Omental fat pad (tissue), 4 donors: ENCODE measurements at places on chromosomes 3 and 15. TPM values are rescaled to one million over a fixed set of nuclear protein-coding genes. Genes with fewer than 3 reads are reported as not detected.

The SPTBN5 gene
- 2.4 TPM for total RNA-seq

The GPR15 gene
- 0.44 TPM for total RNA-seq

The IL12A gene
- 2.4 TPM for total RNA-seq

The PIERCE2 gene
- total RNA-seq = 3.2 TPM

The CADM2 gene
- total RNA-seq = 8.7 TPM

The TMCO5A gene
- total RNA-seq = not detected

The GUCA1C gene
- not detected for total RNA-seq

The PIK3R4 gene
- 33.5 TPM for total RNA-seq

The CCDC33 gene
- not detected for total RNA-seq

The CA12 gene
- total RNA-seq = 0.75 TPM

DNA sequence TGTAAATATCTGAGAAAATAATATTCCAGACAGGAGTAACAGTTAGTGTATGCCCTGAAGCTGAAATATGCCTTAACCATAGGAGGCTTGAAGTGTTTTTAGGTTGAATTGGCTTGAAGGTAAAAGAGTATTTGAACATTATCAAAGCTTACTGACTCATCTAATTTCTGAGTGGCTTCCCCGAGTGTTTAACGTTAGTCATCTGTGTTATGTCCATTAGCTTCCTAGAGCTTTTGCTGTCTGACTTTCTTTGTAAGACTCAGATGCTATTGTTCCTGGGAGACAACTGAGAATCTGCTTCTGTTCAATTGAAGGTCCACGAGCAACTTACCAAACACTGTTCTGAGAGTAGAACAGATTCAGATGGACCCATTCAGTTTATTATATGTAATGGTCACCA is 656.8 kb upstream of the NECTIN3 start:
- DNase-seq = no peak

- no peak for DNase-seq
These were observed 22.8 kb upstream of the SMAD3 start for GRCh38 chr15:67042551-67043142.

DNA sequence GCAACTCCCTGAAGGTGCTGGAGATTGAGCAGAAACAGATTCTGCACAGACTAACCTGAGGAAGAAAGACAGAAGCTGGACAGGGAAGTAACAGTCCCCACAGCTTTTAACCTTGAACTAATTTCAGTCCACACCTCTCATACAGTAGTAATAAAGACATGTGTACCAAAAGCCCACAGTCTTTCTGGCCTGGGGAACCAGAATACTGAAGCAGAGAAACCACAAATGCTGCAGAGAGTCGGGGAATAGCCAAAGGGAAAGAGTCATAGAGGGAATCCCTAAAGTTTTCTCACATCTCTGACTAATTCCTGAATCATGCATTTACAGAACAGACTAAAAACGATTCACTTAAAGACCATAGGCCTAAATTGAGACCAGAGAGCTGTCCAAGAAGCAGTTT is 503.4 kb upstream of the NECTIN3 start:
- no peak for DNase-seq

- DNase-seq = no peak
These were observed 59.1 kb downstream of the KLF13 start for GRCh38 chr15:31385736-31386135.

DNA sequence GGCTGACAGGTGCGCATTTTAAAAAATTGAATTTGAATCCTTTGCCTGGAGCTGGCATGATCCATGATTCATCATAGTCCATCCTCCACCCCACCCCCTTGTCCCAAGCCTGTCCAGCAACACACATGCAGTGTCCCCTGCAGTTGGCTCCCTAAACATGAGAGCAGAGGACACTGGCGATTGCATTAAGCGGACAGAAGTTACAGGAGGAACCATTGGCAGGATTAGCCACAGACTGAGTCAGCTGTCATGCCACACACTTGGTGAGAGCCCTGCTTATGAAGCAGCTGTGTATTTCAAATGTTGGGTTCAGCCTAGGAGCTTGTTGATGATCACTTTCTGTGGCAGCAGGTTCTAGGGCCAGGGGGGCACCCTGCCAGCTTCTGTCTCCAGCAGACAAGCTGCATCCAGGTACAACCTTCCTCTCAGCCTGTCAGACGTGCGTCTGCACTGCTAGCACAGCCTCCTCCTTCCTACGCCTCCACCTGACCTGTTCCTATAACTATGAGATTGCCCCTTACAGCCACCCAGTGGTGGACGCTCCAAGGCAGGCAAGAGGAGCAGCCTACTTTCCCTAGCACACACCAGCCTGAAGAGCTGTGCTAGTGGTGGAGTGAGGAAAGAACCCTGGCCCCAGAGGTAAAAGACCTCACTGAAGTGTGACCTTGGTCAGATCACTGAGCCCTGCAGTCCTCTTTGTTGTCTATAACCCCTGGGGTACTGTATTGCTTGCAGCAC is 121.9 kb downstream of the SLCO3A1 start:
- DNase-seq = no peak

DNA sequence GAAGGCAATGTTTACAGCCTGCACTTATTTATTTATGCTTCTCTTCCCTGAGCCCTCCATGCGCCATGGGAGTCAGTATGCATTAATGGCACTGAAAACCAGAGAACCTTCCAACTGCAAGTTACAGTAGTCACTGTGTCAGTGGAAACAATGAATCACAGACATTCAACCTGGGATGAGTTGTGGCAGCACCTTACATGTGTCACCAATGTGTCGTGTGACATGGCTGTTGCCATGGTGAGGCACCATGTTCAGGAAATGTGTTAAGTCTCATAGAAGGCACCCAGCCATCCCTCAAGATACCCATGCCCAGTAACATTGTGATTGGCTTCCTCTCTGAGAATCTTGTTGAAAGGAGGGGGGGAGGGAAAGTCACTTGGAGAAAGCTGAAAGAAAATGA is 105.0 kb downstream of the FOXP1 start:
- no peak for DNase-seq

DNA sequence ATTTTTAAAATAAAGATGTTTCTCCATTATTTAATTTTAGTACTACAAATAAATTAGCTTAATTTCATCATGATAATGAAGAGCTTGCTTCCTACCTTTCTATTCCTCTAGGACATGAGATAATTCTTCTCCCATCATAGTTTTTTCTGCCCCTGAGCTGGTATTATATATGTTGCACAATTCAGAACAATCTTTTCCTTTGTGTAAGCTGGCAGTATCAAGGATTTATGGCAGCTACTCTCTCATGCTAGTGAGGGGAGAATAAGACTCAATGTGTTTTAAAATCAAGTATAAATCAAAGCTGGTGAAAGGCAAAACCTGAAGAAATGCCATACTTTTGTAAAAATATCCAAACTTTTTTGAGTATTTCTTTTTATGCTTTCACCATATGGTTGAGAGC is 1405.3 kb downstream of the SI start:
- DNase-seq = no peak

DNA sequence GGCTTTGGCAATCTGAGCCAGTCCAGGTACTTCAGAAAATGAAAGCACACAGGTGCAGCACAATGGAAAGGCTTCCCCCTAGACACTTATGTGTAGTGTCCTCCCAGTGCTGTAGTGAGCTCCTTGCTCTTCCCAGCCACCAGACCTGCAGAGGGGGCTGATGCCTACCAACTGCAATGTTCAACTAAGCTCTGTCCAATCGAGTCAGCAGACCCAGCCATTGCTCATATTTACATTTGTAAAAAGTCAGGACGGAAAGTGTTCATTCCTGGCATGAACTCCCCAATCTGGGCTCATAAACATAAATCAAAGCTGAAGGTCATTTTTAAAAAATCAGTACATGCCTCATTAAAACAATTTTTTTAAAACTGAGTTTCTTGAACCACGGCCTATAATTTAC is 73.0 kb downstream of the FOXP1 start:
- no peak for DNase-seq

DNA sequence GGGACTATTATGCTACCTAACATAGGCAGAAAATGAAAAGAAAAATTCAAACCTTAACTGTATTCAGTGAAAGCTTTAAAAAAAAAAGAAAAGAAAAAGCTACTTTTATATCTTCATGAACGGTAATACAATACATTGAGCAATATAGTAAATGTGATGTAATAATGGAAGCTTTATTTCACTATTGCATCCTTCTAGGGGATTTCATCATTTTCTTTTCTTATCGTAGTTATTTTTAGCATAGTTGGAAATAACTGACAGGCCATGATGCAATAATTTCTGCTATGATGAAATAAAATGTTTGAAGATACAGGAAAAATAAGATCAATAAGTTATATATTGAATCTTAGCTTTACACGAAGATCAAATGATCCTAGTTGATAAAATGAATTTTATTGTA is 40.3 kb upstream of the ZCWPW2 start:
- no peak for DNase-seq

GRCh38 chr3:136696797-136697196 is 55.4 kb downstream of the STAG1 start:
- no peak for DNase-seq

DNA sequence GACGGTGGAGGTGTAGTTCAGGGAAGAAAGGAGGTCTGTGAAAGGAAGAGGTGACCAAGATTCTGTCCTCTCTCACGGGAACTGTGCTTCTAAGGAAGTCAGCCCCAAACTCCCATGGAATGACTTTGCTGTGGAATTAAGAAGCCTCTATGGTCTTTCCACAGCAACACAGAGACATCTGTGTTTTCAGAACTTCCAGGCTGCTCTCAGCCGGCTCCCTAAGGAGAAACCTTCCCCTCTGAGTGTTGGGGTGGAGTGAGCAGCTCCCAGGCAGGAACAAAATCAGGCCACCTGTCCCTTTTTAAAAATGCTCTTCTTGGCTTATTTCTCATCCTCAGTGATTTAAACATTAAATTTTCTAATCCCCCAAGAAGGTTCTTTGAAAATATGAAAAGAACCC is 53.3 kb upstream of the SNRK start:
- DNase-seq = no peak

GRCh38 chr15:39327005-39327730 is 253.7 kb upstream of the THBS1 start:
- no peak for DNase-seq

GRCh38 chr3:106877627-106878026 is 499.6 kb upstream of the CCDC54 start:
- DNase-seq = no peak

DNA sequence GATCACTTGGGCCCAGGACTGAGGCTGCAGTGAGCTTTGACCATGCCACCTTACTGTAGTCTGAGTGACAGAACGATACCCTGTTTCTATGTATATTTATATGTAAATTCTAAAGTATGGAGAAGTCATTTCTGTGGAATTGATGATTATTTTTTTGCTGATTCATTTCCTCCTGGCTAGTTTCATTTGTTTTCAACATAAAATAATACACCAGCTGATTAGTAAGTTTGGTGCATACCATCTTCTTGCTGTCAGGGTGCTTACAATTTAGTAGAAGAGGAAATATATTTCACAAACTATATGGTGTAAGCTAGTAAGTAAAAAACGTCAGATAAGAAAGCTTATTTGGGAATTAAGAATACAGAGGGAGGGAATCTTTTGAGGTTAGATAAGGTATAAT is 36.0 kb downstream of the SLC25A26 start:
- no peak for DNase-seq

GRCh38 chr3:182104881-182105280 is 393.2 kb downstream of the SOX2 start:
- no peak for DNase-seq

DNA sequence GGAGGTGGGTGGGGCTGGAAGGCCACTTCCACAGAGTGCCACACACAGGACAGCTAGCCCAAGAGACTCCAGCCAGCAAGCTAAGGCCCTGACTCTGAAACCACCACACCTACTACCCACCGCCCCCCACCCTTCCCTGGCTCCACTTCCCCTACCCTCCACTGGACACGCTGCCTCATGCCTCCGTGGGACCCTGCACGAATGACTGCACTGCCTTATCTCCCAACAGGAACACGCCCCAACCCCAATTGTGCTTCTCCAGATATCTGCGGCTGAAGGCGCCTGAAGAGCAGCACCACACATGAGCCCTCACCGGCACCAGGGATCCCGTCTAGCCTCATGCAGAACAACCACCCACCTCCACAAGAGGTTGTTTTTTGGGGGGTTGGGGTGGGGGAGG is 2.7 kb downstream of the LINGO1 start:
- DNase-seq = no peak

GRCh38 chr3:127233371-127233770 is 40.4 kb downstream of the PRR23E start:
- DNase-seq = no peak

DNA sequence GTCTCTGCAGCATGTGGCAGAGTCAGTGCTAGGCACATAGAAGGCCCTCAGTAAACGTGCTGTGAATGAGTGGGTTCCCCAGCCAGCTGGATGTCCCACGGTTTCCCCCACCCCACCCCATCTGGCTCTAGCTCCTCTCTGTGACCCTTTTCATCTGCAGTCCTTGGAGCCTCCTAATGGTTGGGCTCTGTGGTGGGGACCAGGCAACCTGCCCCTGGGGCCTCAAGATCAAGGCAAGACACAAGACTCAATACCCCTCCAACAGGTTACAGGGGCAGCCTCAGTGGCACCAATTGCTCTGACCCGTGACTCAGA is 17.1 kb upstream of the CYP11A1 start:
- DNase-seq = no peak

DNA sequence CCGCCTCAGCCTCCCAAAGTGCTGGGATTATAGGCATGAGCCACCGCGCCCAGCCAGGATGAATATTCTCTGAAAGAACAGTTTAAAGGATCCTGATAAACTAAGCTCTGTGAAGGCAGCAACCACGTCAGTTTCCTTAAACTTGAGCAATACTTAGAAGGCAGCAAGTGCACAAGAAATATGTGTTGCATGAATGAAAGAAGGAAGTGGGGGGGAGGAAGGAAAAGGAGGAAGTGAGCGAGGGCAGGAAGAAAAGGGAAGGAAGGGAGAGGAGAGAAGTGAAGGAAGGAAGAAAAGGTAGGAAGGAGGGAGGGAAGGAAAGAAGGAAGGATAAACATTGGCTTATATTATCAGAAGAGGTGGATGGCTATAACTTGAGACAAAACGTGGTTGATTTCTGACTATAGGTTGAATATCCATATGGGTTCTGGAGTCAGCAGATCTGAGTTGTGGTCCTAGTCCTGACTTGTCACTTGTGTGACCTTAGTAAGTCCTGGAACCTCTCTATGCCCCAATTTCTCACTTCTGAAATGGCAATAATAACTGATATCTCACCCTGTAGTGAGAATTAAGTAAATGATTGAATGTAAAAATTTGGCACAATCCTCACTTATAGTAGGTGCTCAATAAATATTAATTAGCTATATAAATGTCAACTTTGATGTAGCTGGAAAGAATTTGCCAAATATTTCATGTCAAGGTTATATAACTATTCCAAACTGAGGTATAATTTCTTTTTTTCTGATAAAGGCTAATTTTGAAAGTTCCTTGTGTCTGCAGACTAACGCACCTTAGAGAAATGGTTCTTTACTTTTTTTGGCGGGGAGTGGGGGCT is 12.0 kb upstream of the SEMA4B start:
- DNase-seq = no peak

- DNase-seq = no peak
These were observed at the start of gene MAP4 for GRCh38 chr3:48016301-48016973. TSS of gene MAP4 (minus strand) at chr3:48016416. CDS start at chr3:47998860, 17,556 bp downstream.

DNA sequence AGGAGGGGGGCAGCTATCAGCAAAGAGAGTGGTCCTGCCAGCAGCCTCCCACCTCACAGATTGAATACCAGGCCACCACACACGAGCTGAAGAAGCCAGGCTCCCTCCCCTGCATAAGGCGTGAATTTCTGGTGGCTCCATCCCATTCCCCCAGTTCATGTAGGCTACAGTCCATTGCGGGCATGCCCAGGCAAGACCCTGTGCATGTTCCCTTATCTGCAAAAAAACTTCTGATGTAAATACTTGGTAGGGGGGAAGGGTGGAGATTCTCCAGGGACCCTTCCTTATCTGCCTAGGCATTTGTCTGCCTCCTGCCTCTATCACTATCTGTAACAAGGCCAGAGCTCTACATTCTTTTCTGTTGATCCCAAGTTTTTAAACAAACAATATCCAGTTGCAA is 27.6 kb upstream of the UBP1 start:
- DNase-seq = no peak
